Common myeloid progenitor, CD34-positive (primary cell): ENCODE measurements at places on chromosomes 3 and 15.

- DNase-seq: no peak
Measured at GRCh38 chr15:90203473-90203872, 2.3 kb downstream of the SEMA4B start.

- DNase-seq: no peak
Measured at GRCh38 chr3:173398111-173398479, 551 bp downstream of the NLGN1 start.

DNA sequence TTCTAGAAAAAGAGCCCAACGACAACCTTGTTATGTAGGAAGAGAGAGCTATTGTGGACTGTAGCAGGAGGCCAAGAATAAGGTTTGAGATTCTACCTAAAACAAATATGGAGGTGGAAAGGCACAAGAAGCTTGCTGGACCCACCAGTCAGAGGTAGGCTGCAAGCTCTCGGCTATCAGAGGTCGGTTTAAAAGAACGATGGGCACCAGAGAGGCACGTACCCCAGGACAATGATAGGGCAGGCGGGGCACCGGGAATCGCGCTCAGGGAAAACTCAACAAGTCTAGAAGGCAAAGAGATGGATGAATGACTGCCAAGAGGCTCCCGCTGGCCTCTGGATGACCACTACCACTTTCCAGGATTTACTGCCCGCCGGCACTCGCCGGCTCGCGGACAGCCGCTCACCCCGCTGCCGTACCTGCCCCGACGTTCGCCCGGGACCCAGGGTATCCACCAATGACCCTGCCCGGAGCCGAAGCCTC, 1.1 kb downstream of the HDGFL3 start:
- no peak for DNase-seq

- peak; percentile 13 for DNase-seq
Measured at GRCh38 chr3:53921296-53921695, 29.6 kb upstream of the SELENOK start.

- DNase-seq: no peak
Measured at GRCh38 chr15:31111091-31111647, 9.6 kb upstream of the TRPM1 start.

DNA sequence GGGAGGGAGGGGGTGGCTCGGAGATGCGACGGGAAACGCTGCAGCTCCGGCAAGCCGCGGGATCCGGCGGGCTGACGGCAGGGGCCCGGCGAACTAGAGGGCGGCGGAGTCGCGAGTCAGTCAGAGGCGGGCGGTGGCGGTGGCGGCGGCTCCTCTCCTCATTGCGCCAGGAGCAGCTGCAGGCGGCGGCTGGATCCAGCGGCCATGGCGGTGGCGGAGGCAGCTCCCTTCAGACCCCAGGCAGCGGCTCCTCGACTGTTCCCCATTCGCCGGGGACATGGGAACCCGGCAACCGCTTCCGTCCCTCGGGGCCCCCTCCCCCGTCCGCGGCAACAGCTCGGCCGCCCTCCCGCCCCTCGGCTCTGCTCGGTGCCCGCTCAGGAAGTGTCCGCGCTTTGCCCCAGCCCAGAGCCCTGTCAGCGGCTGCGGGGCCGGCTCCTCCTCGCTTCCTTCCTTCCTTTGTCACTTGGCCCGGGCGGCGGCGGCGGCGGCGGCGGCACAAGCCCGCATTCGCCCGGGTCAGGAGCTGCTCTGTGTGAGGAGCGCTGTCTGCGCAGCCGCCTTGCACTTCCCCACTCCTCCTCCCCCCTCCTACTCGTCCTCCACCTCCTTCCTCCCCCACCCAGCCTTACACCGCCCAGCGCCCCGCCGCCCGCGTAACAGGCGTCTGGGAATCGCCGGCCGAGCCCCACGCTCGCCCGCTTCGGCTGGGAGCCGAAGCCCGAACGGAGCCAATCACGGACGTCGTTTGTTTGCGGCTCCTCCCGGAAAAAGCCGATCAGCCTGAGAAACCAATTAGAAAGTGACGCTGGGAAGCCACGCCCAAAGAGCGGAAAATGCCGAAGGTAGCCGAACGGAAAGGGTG, at the start of gene GSK3B:
TSS of gene GSK3B (minus strand) at position 537 of the 865 bp plus-strand sequence. CDS start 1,013 bp downstream, outside the sequence.
- DNase-seq: peak; percentile 100

DNA sequence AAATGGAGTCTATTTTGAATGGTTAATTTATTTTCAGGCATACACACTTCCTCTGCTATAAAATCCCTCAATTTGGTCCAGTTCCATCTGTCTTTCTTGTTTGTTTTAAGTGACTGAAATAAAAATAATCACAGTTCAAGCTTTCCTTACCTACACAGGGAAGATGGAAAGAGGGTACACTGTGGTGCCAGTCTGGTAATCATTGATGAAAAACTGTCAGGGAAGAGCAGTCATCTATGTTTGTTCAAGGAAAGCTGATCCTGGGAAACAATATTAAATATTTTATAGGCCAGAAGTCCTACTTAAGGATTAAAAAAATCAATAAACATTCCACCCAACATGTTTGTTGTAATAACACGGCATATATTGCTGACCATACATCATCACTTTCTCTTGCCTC, 115.2 kb upstream of the KCNMB2 start:
- DNase-seq: no peak

GRCh38 chr3:186053954-186054791, 54.7 kb downstream of the ETV5 start:
- no peak for DNase-seq
